ENCODE measurements at places on chromosomes 12 and 14.

- no peak for DNase-seq
Observed at GRCh38 chr14:78978896-78979295, 808.7 kb downstream of the NRXN3 start.

GRCh38 chr12:31984806-31985591, 25.8 kb downstream of the RESF1 start:
- no peak for DNase-seq

GRCh38 chr12:113161415-113162016, 12.0 kb downstream of the CFAP73 start:
- no peak for DNase-seq

GRCh38 chr14:86613786-86614185, 1083.8 kb downstream of the FLRT2 start:
- DNase-seq, result no peak

GRCh38 chr12:252636-253035, 10.0 kb downstream of the SLC6A13 start:
- DNase-seq, result no peak

Measured in natural killer cell treated with Interleukin-12 subunit alpha and Interleukin-12 subunit beta and Interleukin-15 and Interleukin-18, amount 100 ng/mL, for 72 hours (primary cell).